ENCODE measurements at places on chromosomes 6 and 20.

GRCh38 chr6:1402369-1402768, 13.0 kb downstream of the FOXF2 start:
- no peak for DNase-seq

GRCh38 chr6:16409531-16410441, 171.4 kb downstream of the GMPR start:
- DNase-seq: peak; percentile 47

DNA sequence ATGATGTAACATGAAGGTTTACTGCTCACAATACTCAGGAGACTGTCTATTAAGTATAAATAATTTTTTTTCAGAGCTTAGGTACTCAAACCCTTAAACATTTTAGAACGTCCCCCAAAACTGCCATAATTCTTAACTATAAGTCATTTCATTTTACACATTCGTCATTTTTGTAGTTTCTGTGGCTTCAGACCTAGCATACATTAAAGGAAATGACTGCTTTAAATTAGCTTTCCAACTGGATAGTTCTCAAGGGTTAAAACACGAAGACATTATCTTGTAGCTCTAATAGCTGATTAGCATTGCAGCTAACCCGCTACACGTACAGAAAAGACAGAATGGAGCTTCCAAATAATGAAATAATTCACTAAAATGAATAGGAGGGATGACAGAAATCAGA, 24.9 kb upstream of the PLN start:
- no peak for DNase-seq

- no peak for DNase-seq
Observed at GRCh38 chr20:15867899-15868298, 705.3 kb downstream of the KIF16B start.

GRCh38 chr6:10981409-10981808, 62.7 kb downstream of the ELOVL2 start:
- no peak for DNase-seq

- DNase-seq: no peak
Observed at GRCh38 chr6:41568585-41569384, 22.6 kb downstream of the FOXP4 start.

- DNase-seq: no peak
Observed at GRCh38 chr6:16130437-16130891, 1.6 kb downstream of the MYLIP start.

DNA sequence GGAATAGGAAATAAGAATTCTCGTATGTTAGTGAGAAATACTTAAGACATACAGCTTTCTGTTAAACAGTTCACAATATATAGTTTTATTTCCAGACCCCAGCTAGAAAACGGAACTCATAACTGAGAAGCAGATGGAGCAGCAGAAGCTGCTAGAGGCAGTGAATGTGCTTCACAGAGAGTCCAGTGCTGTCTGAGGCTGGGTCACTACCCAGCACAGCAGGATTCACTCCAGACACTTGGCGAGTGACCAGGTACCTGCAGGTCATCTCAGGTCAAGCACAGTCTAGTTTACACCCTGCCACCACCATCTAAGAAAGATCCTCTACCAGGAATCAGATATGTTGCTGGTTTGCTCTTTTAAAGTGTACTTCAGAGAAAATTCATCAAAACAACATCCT, 243.1 kb upstream of the RAB32 start:
- DNase-seq: no peak
